Sciatic nerve (tissue), 2 donors: ENCODE measurements at places on chromosomes 5 and 9. TPM values are rescaled to one million over a fixed set of nuclear protein-coding genes. Genes with fewer than 3 reads are reported as not detected.

DNA sequence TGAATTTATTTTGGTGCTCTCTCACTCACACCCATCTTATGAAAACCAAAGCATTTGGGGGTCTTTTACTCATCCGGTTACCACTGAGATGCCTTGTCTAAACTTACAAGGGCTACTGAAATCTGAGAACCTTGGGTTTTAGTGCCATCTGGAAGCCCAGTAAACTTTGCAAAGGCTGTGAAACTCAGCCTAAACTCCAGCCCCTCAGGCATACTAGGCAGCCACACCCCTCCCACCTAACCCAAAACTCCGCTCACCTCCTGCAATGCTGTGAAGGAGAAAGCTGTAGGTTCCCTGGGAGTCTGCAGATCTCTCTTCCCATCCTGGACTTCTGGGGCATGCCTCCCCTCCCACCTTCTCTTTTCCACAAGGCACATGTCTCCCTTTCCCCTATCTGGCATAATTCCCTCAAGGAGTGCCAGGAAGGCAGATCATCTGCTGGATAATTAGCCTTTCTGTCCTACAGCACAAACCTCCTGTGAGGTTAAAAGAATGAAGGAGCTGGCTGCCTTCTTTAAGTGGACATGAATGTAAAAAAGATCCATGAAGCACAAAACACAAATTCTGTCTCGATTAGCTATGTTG is 71.5 kb upstream of the ANXA1 start:
- DNase-seq, result no peak

GRCh38 chr5:95411474-95411873 is 20.3 kb downstream of the FAM81B start:
- no peak for DNase-seq

- no peak for DNase-seq
These were observed 5.8 kb downstream of the LMX1B start for GRCh38 chr9:126619361-126620135.

DNA sequence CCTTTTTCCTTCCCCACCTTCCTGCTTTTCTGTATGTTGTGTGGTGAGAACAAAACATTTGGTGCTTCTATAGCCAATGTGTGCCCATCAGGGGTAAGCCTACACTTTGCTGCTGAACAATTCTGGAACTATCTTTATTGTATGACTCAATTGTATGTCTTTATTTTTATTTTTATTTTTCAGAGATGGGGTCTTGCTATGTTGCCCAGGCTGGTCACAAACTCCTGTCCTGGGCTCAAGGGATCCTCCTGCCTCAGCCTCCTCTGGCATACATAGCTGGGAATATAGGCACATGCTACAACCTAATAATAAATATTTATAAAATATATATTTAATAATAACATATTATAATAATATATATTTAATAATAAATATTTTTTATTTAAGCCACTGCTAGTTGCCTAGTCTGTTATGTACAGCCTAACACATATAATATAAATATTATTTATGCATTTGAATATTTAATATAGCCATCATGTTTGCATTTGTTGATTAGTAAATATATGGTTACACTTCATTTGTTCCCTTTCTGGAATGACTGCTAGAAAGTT is 11.8 kb upstream of the DMXL1 start:
- no peak for DNase-seq

GRCh38 chr5:3694819-3695218 is 99.2 kb downstream of the IRX1 start:
- no peak for DNase-seq

GRCh38 chr5:157047898-157048297 is 11.0 kb downstream of the HAVCR1 start:
- DNase-seq, result no peak

DNA sequence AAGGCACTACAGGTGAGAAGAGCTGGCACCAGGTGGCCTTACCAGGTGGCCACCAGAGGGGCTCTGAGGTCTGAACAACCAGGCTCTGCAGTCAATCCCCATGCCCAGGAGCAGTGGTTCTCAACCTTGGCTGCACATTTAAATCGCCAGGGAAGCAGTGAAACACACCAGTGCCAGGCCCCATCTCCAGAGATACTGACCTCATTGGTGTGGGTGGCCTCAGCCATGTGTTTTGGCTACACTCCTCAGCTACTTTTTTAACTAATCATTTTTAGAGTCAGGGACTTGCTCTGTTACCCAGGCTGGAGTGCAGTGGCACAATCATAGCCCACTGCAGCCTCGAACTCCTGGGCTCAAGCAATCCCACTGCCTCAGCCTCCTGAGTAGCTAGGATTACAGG is 56.0 kb downstream of the GABBR2 start:
- no peak for DNase-seq

- DNase-seq, result no peak
These were observed 10.6 kb downstream of the SPOCK1 start for GRCh38 chr5:137488516-137488915.

GRCh38 chr5:144084971-144085370 is 85.5 kb downstream of the YIPF5 start:
- no peak for DNase-seq

DNA sequence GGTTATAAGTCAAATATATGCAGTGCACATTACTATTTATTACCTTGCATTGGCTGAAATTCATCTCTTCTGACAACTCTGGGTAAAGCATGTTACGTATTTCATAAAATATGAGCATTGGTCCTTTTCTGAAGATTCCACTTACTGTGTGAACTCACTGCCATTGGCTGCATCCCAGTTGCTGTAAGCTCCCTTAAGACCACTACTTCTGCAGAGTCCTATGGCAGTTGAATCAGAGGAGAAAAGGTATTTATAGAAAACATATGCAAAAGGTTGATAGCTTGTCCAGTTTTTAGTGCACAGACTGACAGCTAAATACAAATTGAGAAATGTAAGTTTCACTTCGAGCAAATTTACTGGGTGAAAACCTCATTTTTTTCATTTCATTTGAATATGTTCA is 394.6 kb upstream of the ARRDC3 start:
- no peak for DNase-seq

GRCh38 chr5:8329773-8330172 is 460.8 kb downstream of the MTRR start:
- DNase-seq, result no peak

Gene PCDHGB5
- 16.3 TPM for total RNA-seq
